Right renal pelvis (tissue), 4 donors: ENCODE measurements at places on chromosomes 2 and 18.

DNA sequence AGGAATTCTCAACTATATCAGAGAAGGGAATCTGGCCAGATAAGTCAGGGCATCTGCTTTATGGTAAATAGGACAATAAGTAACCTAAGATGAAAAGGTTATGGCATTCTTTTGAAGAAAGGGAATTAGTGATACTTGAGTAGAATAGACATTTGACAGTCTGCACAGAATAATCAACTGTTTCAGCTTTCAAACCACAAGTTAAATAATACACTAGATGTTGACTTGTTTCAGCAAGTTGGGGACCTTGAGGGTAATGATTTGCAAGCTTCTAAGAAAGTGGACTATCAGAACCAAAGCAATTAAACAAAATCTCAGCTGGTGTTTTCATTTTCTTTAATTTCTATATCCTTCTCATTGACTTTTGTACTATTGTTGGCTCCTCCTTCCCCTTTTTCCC is 54.5 kb downstream of the SLC39A10 start:
- no peak for DNase-seq

- no peak for DNase-seq
These were observed 123.5 kb upstream of the EML6 start for GRCh38 chr2:54599914-54600313.

GRCh38 chr18:13313006-13313686 is 94.6 kb downstream of the LDLRAD4 start:
- no peak for DNase-seq

- no peak for DNase-seq
These were observed 591.6 kb downstream of the ERBB4 start for GRCh38 chr2:211946960-211947359.

- DNase-seq: no peak
These were observed 17.8 kb upstream of the TCF4 start for GRCh38 chr18:55605733-55606338.

- no peak for DNase-seq
These were observed 61.4 kb upstream of the KIF5C start for GRCh38 chr2:148813603-148814065.

DNA sequence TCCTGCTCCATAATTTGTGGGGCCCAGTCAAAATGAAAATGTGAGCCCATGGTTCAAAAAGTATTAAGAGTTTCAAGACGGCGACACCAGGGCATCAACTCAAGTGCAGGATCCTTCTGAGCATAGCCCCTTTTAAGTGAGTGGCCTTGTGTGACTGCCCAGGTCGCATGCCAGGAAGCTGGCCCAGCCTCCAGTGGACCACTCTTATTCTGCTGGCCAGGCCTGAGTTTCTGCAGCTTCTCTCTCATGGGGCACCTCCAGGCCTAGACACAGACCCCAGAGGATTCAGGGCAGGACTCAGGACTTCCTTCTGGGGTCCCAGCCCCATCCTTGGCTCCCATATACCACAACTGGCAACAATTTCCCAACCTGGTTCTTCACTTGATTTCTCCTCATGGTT is 83.5 kb upstream of the HAAO start:
- DNase-seq: no peak

GRCh38 chr2:127158614-127159290 is 51.8 kb upstream of the BIN1 start:
- DNase-seq: no peak

GRCh38 chr2:27765621-27766286 is 5.8 kb upstream of the MRPL33 start:
- DNase-seq: peak; percentile 79

- DNase-seq: no peak
These were observed 95.0 kb downstream of the TNFRSF11A start for GRCh38 chr18:62420151-62420512.

DNA sequence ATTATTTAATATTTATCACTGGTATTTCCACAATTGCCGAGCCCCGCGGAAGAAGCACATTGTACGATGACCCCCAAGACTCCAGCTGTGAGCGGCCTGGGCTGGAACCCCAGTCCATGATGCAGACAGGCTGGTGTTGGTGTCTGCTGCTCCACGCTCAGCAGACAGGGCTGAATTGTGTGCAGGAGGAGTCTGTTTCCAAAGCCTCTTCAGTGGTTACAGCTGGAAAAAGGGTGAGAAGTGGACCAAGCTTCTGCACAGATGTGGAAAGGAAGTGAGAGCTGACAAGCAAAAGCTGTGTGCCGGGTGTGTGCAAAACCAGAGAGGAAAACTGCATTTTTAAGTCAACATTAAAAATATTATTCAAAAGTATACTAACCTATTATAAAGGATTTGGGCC is 500.4 kb downstream of the GALR1 start:
- DNase-seq: no peak

DNA sequence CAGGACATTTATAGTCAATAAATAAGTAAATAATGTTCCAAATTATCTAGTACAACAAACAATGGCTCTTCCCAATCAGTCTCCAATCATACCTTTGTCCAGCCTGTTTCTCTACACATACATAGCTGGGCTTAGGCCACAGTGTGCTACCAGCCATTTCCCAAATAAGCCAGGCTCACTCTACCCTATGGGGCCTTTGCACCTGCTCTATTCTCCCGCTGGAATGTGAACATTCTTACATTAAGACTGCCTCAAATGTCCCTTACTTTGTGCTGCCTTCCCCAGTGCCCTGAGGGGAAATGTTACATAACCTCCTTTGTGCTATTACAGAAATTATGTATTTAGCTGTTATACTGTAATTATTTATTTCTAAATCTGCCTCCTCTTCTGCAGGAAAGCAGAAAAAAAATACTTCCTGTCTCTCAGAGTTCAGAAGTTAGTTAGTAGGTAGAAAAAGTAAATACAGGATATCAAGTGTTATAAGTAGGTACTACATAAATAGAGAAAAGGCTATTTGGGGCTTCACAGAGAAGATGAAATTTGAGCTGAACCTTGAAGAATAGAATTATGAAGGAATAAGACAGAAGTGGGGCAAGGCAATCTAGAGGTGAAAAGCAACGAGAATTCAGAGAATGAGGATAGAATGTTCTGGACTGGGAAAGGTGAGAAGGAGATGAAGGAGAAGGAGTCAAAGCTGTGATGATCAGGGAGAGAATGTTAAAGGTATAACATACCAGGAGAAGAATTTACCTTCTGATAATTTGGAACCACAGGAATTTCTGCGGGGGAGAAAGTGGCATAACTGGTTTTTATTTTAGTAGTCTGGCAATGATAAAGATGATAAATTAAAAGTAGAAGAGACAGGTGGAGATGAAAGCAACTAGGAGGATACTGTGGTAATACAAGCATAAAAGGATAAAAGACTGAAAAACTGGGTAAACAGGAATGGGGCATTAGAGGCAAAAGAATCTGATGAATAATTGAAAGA is 37.0 kb downstream of the ROCK1 start:
- no peak for DNase-seq

GRCh38 chr2:237742614-237743013 is 56.0 kb upstream of the RBM44 start:
- no peak for DNase-seq
